ENCODE measurements at places on chromosomes 11 and 22.

- no peak for DNase-seq
Observed at GRCh38 chr11:20451568-20451967, 64.1 kb downstream of the PRMT3 start.

DNA sequence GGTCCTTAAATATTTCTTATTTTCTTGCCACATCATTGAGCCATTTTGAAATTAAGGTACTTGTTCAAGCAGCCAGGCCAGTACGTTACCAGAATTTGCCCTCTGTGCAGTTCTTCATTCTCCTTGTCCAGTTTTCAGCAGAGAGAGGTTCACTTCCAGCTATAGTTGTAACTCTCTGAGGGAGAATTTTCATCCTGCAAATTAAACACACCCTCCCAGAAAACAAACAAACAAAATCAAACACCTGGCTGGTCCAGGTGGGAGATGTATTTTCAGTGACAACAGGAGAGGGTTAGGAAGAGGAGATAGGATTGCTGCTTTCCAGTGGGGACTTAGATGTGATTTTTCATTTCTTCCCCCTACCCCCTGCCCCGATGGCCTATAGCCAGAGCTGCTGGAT lies 45.0 kb downstream of the LHFPL7 start:
- DNase-seq = no peak

- no peak for DNase-seq
Observed at GRCh38 chr22:36433318-36434231, 45.8 kb upstream of the MYH9 start.

- DNase-seq = no peak
Observed at GRCh38 chr22:48920776-48921241, 906.9 kb downstream of the BRD1 start.

GRCh38 chr11:96197801-96198701 lies 144.9 kb downstream of the MAML2 start:
- no peak for DNase-seq

GRCh38 chr11:83241291-83241946 lies 44.7 kb downstream of the CCDC90B start:
- DNase-seq = no peak

Measured in activated effector memory CD4-positive, alpha-beta T cell treated with Interleukin-2 at 50 U/mL for 16 hours (primary cell).